ENCODE measurements at places on chromosomes 12 and 14.

DNA sequence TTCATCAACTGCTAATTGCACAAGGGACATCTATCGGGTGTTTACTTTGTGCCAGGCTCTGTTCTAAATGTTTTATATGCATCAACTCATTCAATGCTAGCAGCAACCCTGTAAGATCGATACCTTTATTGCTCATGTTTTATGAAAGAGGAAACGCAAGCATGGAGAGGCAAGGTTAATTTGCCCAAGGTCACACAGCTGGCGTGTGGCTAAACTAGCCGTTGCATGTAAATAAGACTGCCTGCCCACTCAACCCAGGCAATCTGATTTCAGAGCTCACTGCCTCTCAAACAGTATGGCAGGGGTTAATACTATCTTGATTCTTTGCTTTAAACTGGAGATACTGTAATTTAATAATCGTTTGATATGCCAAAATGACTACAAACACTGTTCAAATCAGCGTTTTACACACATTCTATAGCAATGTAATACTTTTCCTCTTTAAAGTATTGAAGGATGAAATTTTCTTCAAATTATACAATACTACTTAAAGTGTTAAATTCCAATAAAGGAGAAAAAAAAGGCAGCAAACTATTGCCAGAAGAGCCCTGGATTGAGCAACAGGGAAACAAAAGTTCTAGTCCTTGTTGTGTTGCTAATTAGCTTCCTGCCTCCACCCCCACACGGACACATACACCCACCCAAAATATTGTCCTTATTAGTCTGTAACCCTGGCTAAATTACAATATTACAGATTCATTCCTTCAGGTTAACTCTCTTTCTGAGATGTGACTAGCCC, 39.1 kb upstream of the DHRS7 start:
- DNase-seq = no peak

DNA sequence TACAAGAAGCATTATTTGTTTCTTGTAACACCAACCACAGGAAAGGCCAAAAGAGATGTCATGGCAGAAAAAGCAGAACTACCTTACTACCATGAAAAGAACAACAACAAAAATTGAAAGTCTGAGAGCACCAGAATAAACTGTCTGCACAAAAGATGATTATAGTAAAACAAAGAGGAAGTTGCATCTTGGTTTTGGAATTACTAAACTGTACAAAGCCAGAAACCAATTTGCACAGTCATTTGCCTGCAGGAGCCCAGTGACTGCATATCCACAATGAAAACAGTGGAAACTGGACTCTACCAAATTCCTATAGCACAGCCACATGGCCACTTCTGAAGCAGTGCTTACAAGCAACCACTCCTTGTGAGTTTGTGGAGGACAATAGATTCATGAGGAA, 276.2 kb downstream of the SSPN start:
- no peak for DNase-seq

GRCh38 chr14:54881235-54881760, 21.3 kb downstream of the GCH1 start:
- no peak for DNase-seq

GRCh38 chr14:64943556-64943955, 1.0 kb upstream of the GPX2 start:
- DNase-seq = no peak

DNA sequence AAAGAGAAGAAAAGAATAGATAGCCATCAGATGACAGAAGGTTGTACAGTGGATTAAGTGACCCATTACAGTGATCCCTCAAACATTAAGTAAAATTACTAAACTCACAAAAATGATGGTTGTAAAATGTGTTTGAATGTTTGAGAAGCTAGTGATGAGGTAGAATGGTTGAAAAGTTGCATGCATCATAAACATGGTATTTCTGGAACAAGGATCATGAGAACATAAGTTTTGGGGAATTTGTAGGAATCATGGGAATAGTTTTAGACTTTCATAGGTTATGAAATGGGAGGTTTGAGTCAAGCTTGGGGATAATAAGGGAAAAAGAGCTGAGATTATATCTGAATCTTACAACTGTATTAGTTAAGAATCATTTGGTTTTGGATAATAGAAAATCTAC, 34.1 kb upstream of the NEDD1 start:
- DNase-seq = no peak

GRCh38 chr12:14135996-14136395, 154.6 kb upstream of the GRIN2B start:
- DNase-seq = no peak

DNA sequence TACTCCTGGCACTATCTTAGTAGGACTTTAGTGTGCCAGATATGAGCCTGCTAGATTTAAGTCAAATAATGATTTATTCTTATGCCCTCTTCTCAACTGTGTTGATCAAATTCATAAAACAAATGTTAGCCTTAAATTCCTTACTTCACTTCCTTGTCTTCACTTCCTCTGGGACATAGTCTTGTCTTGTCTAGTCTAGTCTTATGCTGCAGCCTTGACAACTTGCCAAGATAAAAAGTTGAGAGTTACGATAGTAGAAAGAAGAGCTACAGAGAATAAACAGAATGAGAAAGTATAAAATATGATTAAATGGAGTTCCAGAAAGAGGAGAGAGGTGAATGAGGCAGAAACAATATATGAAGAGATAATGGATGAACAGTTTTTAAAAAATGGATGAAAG, 378.1 kb downstream of the DAD1 start:
- DNase-seq = no peak

DNA sequence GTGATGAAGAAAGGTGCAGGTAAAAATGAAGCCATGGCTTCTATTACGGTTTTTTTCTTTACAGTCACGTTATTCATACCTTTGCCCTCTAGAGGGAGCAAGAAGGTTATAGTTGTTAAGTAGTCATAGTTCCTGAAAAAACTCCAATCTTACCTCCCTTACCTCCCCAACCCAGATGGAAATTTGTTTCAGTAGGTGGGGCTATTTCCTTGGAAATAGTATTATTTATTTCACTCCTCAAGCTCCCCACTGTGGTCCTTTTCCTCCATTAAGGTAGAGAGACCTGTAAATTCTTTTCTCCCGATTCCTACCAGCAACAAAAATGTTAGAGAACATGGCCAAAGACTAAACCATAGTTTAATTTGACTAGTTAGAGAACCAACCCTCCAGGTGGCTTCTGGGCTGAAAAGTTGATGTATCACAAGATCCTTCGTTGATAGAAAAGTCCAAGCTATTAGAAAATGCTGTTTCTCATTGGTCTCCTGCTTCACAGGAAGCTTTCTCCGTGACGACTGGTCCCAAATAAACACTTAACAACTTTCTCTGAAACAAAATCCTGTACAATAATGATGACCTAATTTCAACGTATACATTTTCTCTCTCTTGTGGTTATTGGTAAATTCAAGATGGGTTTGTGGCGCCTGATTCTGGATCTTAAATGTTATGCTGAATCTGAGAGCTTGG, 43.5 kb downstream of the TMX1 start:
- no peak for DNase-seq

- no peak for DNase-seq
These were observed 117.6 kb upstream of the PWP1 start for GRCh38 chr12:107567876-107568619.

GRCh38 chr12:49609059-49609874, 3.8 kb upstream of the FAM186B start:
- no peak for DNase-seq

GRCh38 chr12:109642506-109643132, 69.0 kb downstream of the MVK start:
- no peak for DNase-seq

DNA sequence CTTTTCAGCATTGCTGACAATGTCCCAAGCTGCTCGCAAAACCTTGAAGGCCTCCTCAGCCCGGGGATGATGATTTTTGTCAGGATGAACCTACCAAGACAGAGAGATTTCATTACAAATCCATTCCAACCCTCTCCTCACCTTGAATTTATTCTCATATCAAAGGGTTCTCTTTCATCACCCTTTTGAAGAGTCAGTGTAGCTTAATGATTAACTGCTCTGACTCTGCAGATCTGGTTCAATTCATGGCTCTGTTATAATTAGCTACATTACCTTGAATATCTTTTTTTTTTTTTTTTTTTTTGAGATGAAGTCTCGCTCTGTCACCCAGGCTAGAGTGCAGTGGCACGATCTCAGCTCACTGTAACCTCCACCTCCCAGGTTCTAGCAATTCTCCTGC, 5.6 kb downstream of the ORMDL2 start:
- DNase-seq = no peak

DNA sequence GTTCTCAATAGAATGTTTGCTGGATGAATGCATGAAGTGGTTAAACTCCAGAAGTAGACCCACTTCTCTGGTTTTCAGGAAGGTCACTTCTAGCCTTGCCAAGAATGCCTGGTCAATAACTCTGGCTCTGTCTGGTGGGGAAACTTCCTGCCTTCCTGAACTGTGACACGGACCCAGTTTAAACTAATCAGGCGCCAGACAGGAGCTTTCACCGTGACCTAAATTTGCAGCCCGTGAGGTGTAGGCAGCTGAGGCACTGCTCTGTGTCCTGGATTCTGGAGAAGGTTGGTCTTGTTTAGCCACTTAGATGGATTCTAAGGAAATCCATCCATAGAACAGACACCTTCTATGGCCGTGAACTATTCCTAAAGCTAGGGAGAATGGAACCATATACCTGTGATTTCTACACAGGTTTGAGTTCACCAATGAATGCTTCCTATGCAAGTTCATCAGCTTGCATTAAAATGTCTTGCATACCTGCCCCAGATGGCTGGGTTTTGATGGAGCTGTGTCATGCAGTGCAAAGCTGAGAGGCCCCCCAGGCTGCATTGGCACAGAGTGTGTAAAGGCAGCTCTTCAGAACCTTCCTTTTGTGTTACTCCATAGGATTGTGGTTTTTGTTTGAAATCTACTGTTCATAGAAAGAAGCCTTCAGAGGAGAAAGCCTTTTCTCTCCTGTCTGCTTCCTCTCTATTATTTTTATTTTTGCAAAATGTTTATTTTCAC, 4.4 kb downstream of the CHST11 start:
- DNase-seq = no peak

DNA sequence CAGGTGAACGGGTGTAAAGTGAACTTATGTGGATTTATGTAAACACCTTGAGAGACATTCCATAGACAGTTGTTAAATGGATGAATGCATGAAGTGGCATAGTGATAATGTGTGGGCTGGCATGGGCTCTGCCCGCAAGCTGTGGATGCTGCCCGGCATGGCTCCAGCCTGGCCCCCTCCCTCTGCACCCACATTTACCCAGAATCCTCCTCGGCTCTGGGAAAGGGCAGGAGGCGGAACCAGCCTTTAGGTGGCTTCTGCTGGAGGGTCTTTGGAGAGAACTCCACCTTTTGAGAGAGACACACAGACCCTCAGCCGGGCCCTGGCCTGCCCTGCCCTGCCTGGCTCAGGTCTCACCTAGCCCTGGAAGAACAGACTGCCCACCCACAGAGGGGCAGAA, 18.7 kb downstream of the RASAL1 start:
- no peak for DNase-seq

GRCh38 chr14:43166163-43166562, 1340.9 kb downstream of the FSCB start:
- no peak for DNase-seq

GRCh38 chr14:74574706-74575105, 37.3 kb downstream of the LTBP2 start:
- no peak for DNase-seq

DNA sequence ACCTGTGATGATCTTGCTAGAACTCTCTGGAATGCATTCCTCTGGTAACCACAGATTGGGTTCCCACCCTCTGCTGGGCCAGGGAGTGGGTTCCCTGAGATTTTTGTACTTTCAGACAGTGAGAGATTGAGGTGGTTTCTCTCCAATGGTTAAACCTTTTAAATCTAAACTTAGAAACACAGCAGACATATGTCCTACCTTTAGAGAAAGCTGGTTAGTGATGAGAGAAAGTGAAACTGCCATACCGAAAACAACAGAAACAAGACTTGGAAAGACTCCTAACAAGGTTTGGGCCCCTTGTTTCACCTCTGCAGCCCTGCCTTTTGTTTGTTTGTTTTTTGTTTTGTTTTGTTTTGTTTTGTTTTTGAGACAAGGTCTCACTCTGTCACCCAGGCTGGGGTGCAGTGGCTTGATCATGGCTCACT, 9.7 kb upstream of the SGPP1 start:
- DNase-seq = no peak

GRCh38 chr14:101560534-101561113, 671 bp upstream of the DIO3 start:
- no peak for DNase-seq

DNA sequence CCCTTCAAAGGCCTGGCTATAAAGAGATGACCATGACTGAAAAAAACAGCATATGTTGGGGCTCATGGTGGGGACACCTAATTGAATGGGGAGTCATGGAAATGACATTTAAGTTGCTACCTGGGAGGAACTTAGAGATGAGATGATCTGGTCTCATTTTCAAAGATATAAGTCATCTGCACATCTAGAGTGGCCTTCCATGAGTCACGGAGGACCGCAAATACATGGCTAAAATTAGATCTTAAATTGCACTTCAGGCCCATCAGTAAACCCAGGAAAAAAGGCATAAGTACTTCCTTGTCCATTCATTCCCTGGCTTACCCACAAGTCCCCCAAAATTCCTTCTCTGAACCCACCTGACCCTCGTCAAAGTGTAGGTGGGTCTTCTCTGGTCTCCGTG, 53.4 kb downstream of the SPTB start:
- no peak for DNase-seq

DNA sequence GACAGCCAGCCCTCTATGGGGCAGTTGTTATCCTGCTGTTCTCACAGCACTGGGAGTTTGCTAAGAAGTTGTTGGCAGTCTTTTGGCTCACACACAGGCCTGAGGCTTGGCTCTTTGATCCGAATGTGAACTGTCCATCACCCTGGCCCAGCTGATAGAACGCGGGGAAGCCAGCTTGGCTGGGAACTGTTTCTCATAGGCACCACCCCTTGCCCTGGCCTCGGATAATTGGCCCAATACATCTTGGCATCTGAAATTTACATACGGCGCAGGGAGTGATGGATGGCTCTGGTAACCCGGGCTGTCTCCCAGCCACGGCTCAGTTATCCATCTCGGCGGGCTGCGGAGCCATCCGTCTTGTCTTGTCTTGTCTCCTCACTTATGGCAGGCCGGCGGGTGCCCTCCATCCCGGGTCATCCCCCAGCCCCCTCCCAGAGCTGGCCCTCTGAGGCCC, 164.1 kb downstream of the PHETA1 start:
- DNase-seq = no peak

- no peak for DNase-seq
These were observed 100.8 kb downstream of the PPM1A start for GRCh38 chr14:60349663-60350365.

Data from effector CD8-positive, alpha-beta T cell (primary cell).